Activated CD4-positive, alpha-beta memory T cell treated with anti-CD3 and anti-CD28 coated beads, Interleukin-2, amount 10 ng/mL, durations not matched to agents 7 days and 5 days (primary cell): ENCODE measurements at places on chromosomes 2 and 18.

DNA sequence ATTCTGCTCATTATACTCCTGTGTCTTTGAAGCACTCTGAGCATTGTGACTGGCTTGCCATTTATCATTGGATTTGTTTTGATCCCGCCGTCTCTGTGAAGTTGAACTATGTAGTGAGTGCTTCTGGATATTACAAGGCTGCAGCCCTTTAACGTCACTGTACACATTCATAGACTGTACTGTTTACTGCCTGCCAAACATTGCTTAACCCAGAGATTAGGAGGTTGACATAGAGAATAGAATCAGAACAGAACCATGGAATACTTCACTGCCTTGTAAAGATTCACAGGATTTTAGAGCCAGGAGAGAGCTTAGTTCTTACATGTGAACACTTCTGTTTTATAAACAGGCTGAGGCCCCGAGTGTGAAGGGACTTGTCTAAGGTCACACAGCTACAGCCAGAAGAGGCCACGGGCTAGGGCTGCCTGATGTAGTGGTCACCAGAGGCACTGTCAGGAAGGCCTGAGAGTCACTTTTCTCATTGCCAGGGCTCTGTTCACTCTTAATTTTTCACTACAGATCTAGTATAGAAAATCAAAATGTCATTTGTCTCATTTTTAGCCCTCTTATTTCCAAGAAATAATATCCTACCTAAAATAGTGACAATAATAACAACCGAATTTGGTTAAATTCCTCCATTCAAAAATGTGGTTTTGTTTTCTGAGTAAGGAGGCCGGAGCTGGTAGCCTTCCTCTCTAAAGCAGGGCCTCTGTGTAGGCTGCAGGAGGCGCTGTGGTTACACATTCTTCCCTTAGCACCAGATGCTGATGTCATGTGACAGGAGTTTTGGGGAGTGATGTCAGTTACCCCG, 87.9 kb downstream of the UGGT1 start:
- DNase-seq = peak; percentile 60

GRCh38 chr2:154886316-154886715, 187.8 kb downstream of the KCNJ3 start:
- no peak for DNase-seq

GRCh38 chr2:99554871-99555270, 65.1 kb upstream of the REV1 start:
- DNase-seq = no peak

DNA sequence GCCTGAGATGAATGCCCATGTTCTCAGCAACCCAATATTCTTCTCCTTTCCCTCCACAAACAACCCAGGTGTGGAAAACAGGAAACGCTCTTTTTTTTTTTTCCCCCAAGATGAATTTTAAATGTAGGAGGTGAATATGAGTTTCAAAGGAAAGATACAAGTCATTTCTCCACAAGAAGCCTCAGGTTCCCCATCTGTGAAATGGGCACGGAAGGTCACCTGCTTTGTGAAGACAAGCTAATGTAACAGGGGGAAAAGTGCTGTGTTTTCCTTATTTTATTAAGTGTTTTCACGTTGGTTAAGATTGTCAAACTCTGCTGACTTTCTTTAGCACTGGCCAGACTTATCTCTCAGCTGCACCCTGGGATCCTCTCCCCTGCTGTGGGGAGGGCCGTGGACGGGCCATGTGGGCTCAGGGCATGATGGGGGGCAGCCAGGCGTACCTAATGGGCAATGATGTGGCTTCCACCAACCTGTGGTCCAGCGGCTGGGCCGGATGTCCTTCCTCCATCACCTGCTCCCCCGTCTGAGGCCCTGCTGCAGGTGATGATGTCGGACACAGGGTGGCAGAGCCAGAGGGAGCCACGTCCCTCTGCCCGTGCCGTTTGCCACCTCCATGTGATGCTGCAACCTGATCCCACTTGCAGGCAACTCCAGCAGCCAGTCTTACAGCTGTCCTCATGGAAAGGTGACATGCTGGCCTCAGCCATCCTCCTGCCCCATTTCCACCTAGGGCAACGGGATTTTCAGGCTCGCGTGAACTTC, 130.0 kb upstream of the PXDN start:
- DNase-seq = no peak

- no peak for DNase-seq
These were observed 117.8 kb upstream of the NRXN1 start for GRCh38 chr2:51149725-51150124.

- DNase-seq = no peak
These were observed 26.6 kb upstream of the COLEC12 start for GRCh38 chr18:527146-527545.

DNA sequence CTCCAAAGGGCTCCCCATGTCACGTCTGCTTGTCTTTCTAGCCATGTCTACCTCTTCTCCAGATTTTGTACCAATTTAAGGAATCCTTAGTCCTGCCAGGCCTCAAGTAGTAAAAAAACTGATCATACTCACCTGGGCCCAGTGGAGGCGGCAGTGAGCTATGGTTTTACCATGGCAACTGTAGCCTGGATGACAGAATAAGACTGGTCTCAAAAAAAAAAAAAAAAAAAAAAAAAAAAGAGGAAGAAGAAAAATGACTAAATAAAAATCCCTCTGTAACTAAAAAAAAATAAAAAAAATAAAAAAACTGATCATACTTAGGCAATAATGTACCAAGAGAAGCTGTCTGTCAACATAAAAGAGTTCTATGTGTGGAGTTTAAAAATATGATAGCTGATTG, 221.6 kb downstream of the NR4A2 start:
- DNase-seq = no peak

GRCh38 chr2:225471039-225471438, 71.5 kb downstream of the NYAP2 start:
- DNase-seq = no peak

GRCh38 chr18:74351354-74351753, 35.7 kb downstream of the C18orf63 start:
- DNase-seq = no peak
